ENCODE measurements at places on chromosomes 11 and 22.

DNA sequence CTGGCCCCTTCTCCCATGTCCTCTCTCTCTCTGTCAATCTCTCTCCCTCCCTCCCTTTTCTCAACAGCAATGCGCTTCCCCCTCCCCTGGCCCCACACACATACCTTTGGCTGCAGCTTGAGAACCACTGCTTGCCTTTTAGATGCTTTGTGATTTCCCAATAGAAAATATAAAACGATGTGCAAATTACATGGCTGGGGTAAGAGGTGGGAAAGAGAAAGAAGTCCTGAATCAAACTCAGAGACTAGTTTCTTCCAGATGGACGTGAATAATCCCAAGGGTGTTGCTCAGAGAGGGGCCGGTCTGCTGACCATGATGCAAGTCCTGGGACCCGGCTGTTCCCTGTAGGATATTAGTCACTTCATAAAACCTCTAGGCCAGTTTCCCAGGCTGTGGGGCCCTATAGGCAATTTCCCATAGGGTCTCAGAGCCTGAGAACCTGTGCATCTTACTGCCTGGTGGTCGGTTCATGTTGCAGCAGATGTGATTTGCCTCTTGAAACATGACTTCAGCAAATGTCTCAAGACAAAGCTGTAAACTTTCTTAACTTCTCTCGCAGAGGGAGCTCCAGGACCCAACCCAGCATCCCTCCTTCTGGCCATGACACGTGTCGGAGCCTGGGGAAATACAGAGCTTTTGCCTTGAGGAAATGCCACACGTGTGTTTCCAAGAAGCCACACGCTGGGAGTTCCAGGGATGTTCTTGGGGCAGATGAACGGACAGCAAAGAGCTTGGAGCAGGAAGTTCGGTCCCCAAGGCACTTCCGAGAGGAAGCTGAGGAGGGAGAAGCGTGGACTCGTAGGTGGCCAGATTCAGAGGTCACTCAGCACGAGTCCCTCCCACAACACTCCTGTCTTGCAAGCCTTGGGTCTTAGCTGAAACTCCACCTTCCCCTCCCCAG lies 34.5 kb upstream of the ETS1 start:
- DNase-seq = no peak

DNA sequence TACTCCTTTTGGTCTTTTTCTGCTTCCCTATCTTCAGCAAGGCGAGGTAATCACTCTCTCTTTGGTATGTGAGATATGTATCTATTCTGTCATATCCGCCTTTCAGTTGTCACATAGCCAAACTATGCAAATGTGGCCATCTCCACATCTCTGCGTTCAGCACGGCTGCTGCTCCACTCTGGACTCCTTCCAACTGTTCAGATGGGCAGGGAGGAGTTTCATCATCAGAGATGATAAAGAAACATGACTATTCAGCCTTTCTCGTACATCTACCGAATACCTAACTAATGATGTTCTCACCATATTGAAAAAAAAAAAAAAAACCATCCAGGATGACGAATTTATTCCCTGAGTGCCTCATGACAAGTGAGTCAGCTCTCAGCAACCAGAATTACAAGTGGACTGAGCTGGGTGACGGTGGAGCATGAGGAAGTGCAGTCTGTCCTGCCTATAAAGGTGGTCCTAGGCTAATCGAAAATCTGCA lies 899.6 kb downstream of the OPCML start:
- no peak for DNase-seq

DNA sequence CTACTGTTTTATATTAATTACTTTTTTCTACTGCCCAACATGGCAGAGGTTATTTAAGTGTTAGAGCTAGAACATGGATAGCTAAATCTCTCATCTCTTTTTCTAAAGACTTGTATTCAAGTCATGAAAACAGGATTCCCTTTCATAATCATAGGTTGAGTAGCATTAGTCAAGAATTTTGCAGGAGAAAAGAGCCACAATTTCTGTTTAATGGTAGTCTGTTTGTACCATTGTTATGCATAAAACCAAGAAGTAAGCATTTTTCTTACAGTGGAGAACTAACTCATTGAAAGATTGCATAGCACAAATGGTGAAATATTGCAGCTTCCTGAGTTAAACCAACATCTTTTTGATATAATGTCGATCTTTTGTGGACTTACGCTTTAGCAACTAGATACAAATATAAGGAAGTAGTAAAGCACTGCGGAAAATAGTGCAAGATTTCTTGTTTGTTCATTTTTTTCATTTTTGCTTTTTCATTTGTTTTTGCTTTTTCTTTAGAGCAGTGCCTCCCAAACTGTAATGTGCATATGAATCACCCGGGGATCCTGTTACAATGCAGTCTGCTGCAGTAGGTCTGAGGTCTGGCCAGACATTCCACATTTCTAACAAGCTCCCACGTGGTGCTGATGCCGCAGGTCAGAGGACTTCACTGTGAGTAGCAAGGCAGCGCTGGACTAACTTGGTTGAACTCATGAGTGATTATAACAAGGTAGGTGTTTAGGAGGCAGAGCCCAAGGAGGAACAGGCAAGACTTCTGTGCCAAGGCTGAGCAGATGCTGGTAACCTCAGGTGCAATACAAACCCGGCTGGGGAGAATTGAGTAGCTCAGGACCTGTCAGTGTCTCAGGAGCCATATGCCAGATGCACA lies 4.6 kb downstream of the ETS1 start:
- no peak for DNase-seq

DNA sequence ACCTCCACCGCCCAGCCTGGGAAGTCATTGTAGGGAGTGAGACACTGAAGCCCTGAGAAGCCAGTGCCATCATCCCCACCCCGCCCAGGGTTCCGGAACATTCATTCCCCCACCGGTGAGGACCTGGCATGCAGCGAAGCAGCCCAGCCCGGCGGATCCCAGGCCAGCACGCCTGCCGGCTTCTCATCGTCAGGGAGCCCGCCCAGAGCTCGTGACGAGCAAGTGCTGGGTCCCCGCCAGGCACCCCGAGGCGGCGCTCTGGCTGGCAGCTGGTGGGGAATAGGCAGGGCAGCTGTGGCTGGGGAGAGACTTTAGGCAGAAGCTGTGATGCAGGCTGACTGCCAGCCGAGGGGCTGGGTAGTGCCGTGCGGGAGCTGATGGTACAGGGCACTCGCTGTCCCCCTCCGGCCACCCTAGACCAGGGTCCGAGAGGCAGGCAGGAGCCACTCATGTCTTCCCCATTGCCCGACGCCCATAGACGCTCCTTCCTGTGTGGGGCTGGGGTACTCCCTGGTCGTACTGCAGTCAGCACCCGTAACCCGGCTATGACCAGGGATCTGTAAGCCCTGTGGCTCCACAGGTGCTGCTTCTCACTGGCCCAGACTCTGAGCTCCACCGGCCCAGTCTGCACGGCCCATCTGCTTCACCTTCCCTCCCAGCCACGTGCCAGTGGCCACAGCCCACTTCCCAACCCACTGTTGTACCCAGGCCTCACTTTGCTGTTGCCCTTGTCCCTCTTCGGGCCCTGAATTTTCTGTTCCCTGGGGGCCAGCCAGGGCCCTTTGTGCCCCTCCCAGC lies 24.5 kb upstream of the CABP7 start:
- DNase-seq = no peak

DNA sequence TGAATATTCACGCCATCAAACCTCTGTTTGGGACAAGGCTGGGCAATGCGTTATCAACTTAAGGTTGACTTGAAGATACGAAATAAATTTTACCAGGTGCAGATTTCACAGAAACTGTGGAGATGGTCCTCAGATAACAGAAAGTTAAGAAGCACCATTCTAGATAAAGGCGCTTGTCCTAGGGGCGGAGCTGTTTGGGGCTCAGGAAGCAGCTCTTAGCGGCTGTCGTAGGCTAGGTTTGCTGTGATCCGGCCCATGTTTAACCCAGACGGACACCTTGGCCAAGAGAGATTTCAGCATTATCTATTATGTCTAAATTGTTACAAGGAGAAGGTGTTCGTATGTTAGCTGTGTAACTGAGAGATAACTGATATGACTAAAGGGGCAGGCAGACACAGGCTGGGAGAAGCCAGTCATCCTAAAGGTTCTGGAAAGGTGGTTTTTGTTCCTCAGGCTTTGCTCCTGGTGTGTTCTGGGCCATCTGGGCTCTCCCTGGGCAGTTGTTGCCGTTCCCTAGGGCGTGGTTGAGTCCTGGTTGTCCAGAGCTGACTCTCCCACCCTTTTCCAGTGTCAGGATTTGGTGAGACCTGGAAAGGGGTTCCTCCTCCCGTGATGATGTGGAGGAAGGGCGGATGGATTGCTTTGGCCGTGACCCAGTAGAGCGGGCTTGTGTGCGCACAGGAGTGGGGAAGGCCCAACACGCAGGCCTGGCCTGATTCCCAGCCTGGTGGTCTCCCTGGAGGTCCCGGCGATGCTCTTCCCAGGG lies 25.8 kb downstream of the TPCN2 start:
- no peak for DNase-seq

- no peak for DNase-seq
These were observed 110.2 kb downstream of the GRIA4 start for GRCh38 chr11:105720096-105720495.

DNA sequence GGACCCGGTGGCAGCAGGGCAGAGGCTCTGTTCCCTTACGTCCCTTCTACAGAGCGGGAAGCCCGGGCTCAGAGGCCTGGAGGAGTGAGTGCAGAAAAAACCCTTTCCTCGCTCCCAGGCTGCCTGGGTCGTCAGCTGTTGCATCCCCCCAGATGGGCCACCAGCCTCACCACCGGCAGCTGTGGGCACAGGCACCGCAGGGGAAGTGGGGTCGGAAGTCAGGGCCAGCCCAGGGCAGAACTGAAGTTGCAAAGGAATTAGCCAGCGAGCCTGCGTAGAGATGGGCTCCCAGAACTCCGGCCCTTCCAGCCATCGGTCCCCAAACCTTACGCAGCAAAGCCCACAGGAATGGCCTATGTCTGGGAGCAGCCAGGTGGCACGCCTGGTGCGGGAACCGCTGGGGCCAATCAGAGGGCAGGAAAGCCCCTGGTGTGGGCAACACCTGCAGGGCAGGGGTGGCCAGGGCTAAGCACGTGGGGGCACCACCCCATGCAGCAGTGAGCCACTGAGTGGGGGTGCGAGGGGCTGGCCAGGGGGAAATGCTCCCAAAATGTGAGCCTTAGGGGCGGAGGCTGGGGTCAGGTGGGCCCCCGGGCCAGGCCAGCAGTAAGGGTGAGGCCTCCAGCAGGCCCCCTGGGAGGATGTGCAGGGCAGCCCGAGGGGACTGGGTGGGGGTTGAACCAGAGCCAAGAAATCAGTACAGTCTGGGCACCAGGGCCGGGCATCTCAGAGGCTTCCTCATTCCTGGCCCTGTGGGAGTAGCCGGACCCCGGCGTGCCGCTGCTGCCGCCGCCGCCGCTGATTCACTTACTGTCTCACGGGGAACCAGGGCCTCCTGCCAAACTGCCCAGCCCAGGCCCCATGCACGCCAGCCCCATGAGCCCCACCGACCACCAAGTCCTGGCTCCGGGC lies 58.2 kb downstream of the WNT7B start:
- no peak for DNase-seq

DNA sequence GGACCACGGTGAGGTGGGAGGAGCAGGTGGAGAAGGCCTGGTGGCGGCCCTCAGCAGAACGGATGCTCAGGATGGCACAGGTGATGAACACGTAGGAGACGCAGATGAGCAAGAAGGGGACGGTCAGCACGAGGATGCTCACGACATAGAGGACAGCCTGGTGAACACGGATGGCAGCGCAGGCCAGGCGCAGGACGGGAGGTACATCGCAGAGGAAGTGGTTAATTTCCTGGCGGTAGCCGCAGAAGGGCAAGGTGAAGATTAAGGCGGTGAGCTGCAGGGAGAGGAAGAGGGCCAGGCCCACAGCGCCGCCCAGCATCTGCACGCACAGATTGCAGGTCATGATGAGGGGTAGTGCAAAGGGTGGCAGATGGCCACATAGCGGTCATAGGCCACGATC lies 24.0 kb upstream of the OR10W1 start:
- no peak for DNase-seq

DNA sequence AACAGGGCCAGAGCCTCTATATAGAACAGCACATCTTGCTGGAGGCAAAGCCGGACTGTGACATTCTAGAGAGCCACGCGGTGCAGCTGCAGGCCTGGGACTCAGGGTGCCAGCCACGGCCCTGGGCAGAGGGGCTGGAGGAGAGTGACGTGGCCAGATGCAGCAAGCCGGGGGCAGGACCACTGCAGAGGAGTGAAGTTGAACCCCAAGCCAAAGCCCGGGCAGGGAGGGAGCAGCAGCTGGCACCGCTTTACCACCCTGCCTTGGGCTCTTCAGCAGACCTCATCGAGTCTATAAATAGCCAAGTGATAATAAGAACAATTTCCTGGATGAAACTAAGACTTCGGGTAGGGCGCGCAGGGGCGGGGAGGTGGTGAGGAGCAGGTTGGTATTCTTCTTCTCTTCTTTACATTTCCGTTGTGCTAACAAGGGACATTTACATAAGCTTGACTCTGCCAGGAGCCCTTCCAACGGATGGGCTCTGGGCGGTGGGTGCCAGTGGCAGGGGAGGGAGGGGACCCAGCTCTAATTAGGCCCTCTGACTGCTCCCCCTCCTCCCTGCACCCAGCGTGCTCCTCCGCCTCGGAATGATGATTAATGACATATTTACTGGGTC lies 110.2 kb downstream of the ST3GAL4 start:
- peak; percentile 31 for DNase-seq

GRCh38 chr11:298406-299065 lies 790 bp downstream of the IFITM5 start:
- no peak for DNase-seq

GRCh38 chr11:26696330-26696729 lies 25.5 kb downstream of the SLC5A12 start:
- no peak for DNase-seq

DNA sequence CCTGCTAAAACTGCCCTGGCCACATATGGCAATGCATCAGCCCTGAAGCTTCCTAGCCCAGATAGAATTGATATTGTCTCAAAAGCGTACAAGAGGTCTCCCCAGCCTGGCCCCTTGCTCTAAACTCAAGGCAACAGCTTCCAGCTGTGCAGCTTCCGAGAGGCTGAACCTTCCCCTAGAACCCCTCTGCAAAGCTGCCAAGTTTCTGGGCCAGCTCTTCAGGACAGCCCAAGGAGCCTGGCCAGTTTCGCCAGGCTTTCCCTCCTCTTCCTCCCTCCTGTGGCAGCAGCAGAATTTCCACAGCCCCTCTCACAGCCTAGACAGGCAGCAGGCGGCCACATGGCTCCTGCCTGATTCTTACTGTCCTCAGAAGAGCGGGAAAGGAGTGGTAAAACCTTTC lies 34.5 kb downstream of the NUMA1 start:
- no peak for DNase-seq

- no peak for DNase-seq
These were observed 622.8 kb downstream of the BRD1 start for GRCh38 chr22:49204599-49205482.

GRCh38 chr11:76578654-76579055 lies 91.9 kb downstream of the LRRC32 start:
- DNase-seq = no peak
